Activated CD4-positive, alpha-beta T cell treated with anti-CD3 and anti-CD28 coated beads, Interleukin-2, amount 50 U/mL, for 24 hours (primary cell): ENCODE measurements at places on chromosomes 13 and 19.

GRCh38 chr19:21581646-21582240 lies 76.3 kb downstream of the ZNF429 start:
- DNase-seq, result no peak

DNA sequence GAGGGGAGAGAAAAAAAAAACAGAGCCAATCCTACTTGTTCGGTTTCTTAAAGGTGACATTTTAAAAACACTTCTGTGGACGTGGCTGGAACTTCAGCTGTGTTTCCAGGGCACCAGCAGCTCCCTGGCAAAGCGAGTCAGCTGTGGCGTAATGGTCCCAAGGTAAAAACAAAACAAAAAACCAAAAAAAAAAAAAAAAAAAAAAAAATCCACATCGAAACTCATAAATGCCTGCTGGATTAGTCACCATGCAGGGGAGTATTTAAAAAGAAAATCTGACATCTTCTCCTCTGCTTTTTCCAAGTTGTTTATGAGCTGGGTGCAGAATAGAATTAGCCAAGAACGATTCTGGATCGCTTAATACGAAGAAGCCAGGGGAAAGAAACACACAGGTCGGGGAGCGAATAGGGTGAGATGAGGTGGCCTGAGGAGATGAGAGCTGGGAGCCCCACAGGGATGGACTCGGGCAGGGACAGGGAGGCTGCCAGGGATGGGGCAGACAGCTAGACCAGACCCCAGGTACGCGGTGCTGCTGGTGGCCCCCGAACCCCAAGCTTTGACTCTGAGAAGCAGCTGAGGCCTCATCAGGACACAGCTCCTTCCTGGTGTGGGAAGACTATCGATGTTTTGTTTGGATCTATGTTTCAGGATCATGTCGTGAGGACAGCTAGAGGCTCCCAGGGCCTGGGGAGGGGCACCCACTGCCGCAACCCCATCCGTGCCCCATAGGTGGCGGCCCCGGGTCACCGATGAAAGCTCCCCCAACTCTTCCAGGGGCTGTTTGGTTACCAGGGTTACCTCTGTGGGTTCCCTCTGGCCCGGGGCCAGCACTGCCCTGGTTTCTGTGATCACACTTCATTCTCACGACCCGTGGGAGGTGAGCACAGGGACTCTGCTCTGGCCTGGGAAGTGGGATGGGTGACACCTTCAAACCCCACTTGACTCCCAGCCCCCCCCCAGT lies 3.1 kb upstream of the CTXN1 start:
- no peak for DNase-seq

DNA sequence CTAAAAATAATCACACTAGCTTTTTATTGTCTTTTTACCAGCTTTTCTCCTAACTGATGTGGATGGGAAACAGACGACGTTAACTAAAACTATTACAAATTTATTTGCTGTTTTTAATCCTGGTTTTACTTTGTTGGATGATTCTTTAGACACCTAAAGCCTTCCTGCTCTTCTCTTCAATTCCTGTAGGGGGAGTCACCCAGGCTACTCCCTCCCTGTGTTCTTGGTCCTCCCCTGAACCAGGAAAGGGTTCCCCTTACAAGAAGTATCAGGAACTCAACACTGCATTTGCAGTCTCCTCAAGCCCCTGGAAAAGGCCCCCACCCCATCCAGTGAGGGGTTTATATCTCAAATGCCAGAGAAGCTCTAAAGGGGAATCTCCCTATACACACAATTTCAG lies 206.1 kb downstream of the SUCLA2 start:
- DNase-seq, result no peak

GRCh38 chr19:13920940-13921747 lies 15.1 kb downstream of the CC2D1A start:
- DNase-seq, result no peak

DNA sequence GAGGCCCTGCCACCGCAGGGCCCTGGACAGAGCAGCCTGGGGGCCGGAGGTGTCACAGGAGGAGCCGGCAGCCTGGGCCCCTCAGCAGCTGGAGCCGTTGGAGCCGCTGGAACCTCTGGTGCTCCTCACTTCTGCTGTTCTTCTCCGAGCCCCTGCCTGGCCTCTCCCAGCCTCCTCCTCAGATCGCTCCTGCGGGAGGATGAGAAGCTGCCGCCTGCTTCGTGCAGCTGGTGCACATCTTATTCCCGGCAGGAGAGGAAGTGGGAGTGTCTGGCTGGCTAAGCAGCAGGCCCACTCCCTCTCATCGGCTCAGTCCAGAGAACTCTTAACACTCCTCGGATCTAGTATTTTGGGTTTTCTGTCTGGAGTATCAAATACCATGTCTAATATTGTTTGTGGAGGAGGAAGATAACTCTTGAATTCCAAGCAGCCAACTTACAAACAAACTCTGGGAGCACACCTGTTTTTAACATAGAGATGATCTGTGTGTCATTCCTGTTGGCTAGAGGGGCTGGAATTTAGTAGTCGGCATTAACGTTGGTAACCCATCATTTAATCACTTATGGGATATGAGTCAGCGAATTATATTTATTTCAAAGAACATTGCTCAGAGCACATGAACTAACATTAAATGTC lies 37.1 kb upstream of the RNF113B start:
- no peak for DNase-seq

DNA sequence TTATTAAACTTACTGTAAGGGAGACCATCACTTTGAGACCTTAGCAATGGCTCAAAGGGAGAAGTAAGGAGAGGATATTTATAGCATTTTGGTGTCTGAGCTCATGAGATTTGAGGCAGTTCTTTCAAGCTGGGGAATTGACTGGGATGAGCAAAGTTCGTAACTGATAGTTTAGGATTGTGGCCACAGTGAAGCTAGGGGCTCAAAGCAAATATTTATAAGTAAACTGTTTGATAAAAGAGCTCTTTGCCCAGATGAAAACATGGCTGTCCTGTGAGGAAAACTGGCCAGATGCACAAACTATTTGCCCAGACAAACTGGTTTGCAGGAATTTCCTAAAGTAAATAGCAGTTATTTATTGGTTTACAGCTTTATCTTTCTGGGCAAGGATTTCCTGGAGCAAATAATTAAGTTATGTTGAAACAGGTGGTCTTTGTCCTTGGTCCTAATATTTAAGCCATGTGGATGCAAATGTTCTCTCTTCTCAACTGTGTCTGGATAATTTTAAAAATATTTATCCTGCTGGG lies 59.7 kb upstream of the TMTC4 start:
- DNase-seq, result no peak

DNA sequence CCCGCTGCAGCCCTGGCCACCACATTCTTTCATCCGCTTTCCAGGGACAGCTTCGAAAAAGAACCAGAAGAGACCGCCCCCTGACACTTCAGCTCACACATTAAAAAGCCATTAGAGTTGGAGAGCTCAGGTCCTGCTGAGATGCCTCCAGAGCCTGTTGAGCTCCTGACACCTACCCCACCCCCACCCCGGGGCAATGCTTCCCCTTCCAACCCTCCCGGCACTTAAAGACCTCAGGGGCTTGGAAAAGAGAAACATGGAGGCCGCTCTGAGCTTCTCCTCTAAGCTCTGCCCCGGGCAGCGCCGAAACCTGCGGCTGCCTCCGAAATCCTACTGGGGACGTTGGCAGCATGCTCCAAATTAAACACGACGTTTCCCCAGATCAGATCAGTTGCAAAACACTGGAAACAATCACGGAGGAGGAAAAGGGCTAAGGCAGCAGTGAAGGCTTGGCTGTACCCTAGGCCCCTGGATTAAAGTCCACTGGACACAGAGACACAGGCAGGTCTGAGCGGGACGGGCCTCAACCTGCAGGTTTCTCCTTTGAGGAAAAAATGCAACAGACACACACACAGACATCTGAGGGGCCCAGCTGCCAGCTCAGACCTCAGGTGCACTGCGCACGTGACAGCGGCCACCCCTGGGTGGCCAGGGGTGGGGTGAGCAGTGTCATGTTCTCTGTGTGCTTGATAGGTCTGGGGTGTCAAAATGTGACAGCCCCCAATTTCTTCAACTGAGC lies 9.6 kb downstream of the SH3GL1 start:
- no peak for DNase-seq

GRCh38 chr19:31527443-31527842 lies 178.2 kb upstream of the TSHZ3 start:
- no peak for DNase-seq

- no peak for DNase-seq
These were observed 40.5 kb downstream of the DZIP1 start for GRCh38 chr13:95603887-95604555.

- DNase-seq, result no peak
These were observed 142.7 kb downstream of the USP12 start for GRCh38 chr13:27028683-27029480.

GRCh38 chr13:89783221-89783755 lies 1564.2 kb upstream of the MIR17HG start:
- DNase-seq, result no peak

GRCh38 chr19:3683405-3684053 lies 16.7 kb downstream of the PIP5K1C start:
- DNase-seq, result no peak

- DNase-seq, result no peak
These were observed 7.0 kb upstream of the HSPH1 start for GRCh38 chr13:31168736-31169135.

- DNase-seq, result no peak
These were observed 1348.5 kb downstream of the PCDH9 start for GRCh38 chr13:65881561-65882155.

- DNase-seq, result no peak
These were observed 53.6 kb downstream of the GATAD2A start for GRCh38 chr19:19459073-19459472.

- no peak for DNase-seq
These were observed 9.0 kb downstream of the COL4A1 start for GRCh38 chr13:110297766-110298504.

DNA sequence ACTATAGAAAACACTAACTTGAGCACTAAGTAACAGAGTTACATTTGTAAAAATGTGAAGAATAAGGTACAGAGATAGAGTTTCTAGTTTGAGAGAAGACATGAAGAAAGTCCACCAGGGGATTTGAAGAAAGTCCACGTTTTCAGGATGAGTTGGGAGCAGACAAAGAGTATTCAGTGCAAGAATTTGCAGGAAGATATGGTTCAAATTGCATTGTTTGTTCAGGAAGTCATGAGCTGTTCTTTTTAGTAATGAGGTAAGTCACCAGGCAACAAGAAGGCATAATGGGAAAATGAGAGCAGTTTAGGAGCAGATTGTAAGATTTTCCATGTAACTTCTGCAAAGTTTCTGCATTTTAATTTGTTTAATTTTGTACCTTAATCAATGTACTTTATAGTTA lies 618.0 kb downstream of the DACH1 start:
- no peak for DNase-seq

- no peak for DNase-seq
These were observed 193.1 kb downstream of the KCTD12 start for GRCh38 chr13:76693086-76693485.

- no peak for DNase-seq
These were observed 10.4 kb downstream of the KDM4B start for GRCh38 chr19:4979211-4979807.

DNA sequence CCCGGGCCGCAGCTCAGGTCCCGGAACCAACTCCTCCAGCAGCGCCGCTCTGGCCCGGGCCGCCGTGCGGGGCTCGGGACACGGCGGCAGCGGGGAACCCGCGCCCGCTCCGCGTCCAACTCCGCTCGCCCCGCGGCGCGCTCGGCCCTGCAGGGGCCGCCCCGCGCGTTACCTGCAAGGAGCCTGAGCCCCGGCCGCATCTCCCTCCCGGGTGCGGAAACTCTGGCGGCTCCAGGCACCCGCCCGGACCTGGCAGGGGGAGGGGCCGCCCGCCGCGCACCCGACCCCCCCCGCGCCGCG lies at the start of gene TMTC4:
TSS of gene TMTC4 (minus strand) at position 224 of the 300 bp plus-strand sequence. CDS start 4,433 bp downstream, outside the sequence.
- DNase-seq, result no peak

DNA sequence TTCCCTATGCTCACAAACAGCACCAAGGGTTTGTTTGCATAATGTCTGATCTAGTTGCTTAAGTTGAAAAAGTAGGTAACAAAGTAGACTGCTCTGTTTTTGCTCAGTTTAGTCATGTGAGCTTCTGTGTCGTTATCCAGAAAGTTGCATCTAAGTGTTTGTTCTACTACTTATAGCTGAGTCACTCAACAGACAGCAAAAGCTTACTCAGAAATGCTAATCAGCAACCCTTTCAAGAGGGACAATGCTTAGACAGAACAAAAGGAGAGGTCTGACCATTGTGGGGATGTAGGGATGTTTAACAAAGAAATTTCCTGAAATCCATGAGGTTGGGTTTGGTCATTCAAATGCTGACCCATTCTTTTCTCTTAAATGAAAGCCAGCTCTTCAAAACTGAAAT lies 106.4 kb downstream of the ATP8A2 start:
- no peak for DNase-seq

DNA sequence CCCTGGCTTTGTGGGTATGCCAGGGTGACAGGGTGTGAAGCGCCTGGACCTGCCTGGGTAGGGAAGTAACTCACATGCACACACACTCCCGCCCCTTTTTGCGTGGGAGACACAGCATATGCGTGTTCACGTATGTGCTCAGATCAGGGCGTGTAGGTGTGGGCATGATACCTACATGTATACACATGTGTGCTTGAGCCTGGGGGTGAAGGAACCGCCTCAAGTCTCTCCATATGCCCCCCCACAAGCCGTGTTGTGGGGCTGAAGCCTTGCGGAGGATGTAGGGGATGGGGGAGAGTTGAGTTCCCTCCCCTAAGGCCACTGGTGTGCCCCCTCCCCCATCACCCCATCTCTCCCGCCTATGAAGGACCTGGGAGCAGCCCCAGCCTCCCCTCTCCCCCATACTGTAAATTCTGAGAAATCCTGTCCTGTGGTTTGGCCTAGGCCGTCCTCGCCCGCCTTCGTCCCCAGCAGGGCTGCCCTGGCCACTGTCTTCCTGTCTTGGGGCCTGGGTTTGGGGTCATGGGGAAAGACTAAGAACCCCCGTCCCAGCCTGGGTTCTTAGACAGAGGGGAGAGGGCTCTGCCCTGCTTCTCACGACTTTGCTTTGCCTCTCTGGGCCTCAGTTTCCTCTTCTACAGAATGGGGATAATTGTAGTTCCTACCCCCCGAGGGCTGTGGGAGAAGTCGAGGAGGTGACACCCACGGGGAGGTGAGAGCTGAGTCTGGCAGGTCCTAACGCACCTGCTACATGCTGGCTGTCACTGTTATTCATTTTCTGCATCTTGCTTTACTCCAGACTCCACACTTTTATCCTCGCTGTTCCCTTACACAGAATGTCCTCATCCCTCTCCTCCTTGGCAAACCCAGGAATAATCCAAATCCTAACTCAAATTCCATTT lies 14.3 kb downstream of the ACTL9 start:
- DNase-seq, result no peak

GRCh38 chr13:79936368-79937136 lies 404.4 kb downstream of the SPRY2 start:
- DNase-seq, result no peak
